ENCODE measurements at places on chromosomes 6 and 20.

DNA sequence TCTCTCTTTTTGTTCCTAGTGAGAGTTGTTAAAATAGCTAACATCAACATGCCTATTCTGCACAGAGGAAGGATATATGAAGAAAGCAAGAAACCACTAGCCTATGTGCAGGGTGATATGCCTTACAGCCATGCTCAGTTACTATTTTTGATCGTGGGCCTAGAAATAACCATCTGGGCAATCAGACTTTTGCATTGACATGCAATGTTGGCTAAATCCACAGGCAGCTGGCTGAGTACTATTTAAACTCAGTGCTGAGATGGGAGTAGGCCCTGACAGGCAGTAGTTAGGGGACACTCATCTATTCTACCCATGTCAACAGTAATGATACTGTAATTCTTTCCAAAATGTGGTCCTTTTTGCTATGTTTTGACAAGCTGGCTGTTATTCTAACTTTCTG lies 89.6 kb downstream of the HDGFL1 start:
- DNase-seq: no peak

DNA sequence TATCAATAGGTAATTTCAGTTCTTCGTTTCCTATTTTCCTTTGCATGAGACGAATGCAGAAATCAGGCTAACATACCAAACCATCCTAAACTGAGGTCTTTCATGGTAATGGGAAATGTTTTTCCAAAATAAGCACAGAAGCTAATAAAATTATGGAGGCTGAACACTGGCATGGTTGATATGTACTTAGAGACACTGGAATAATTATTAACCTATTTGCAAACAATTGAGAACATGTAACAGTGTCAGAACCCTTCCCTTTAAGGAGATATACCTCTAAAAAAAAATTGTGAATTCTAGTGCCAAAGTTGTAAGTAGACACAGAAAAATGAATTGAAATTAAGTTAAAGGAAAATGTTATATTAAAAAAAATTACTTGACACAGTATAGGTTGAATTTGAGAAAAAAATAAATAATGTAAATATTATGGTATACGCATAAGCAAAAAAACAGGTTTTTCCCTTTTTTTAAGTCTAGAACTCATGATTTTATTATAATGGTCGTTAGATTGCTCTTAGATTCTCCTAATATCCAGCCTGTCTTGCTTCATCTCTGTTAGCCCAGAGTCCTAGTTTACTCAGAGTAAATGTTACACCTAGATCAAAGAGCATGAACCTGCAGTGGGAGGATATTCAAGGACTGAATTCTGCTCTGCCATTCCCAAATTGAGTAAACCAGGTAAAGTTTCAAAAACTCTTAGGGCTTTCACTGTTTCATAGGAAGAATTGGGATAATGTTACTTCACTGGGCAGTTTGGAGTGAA lies 1.7 kb downstream of the SLC17A2 start:
- DNase-seq: no peak

- no peak for DNase-seq
Measured at GRCh38 chr6:42689371-42689770, 33.0 kb downstream of the PRPH2 start.

DNA sequence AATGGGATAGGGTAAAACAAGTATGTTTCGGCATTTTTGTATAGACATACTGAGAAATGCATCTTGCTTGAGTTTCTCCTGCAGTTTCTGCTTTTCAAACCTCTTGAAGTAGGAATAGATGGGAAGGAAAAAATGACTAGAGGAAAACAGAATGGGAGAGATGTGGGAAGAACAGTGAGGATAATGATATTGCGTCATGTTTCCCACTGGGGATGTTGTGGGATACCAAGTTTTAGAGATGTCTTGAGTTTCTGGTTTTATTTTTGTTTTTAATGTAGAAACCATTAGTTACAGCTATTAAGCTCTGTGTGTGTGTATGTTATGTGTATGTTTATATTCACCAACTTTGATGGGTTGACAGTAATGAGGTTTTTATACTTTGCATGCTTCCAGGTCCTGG lies 24.6 kb downstream of the POLH start:
- DNase-seq: no peak

DNA sequence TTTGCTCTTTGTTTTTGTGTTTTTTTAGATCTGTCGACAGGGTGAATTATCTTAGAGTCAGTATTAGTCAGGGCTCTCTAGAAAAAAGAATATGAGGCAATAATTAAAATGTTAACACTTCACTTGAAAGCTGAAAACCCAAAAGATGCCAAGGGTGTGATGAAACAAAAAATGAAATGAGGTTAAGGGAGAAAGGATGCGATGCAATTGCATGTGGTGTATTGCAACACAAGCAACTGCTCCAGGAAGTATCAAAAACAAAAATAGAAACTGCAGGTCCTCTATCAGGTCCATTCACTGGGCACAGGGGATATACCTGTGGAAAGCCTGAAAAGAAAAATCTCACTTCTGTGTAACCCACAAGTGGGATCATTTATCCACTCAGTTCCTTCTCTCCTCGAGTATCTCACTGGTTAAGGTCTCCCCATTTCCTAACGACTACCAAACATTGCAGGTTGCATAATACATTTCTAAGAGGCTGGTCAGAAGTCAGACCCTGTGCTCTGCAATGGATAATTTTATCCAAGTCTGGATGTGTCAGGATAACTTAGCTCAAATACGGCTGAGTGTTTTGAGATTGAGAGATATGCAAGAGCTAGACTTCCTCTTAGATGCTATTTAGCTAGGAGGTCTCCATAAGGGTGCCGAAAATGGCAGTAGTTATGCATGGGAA lies 257.7 kb upstream of the GJE1 start:
- DNase-seq: no peak
